Activated T-helper 1 cell treated with anti-CD3 and anti-CD28 coated beads, Interleukin-12 subunit alpha, Interleukin-12 subunit beta, Interleukin-2, Interleukin-4 antibody, amounts not matched to agents 30 ng/mL and 10 ng/mL and 1 ng/mL, durations not matched to agents 14 hours and 24 hours and 36 hours (primary cell): ENCODE measurements at places on chromosomes 11 and 22.
A peak's percentile ranks its signal among the peaks of the same experiment; 100 is the strongest.

GRCh38 chr11:110173811-110174644 lies 80.8 kb downstream of the ZC3H12C start:
- peak; percentile 25 for DNase-seq

DNA sequence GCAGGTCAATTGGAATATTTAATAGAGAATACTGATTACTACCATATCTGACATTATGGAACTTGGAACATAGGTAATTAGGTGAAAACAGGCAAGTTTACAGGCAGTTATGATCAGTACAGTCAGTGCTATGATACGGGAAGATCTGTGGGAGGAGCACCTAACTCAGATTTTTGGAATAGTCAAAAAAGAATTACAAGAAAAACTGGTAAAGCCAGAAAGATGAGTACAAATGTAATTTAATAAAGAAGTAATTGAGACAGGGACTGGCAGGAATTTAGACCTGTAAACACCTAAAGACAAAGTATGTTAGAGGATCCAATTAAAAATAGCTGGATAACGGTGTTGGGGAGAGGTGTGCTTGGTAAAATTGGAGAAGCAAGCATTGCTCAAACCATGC lies 206.5 kb upstream of the ANO5 start:
- no peak for DNase-seq

DNA sequence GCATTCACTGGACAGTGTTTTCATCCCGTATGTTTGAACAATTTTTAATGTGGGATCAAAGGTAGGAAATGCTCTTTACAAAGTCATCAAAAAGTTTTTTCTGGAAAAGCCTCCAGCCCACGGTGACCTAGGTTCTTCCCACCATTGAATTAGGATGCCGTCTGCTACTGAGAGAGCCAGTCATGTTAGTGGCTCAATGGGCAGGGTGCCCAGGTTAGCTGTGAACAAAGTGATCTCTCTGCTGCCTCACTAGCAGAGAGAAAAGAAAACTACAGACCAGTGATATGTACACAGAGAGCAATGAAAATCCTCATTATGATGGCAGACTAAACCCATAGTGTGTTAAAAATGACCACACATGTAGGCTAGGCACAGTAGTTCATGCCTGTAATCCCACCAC lies 32.4 kb downstream of the KCNQ1 start:
- DNase-seq = no peak

DNA sequence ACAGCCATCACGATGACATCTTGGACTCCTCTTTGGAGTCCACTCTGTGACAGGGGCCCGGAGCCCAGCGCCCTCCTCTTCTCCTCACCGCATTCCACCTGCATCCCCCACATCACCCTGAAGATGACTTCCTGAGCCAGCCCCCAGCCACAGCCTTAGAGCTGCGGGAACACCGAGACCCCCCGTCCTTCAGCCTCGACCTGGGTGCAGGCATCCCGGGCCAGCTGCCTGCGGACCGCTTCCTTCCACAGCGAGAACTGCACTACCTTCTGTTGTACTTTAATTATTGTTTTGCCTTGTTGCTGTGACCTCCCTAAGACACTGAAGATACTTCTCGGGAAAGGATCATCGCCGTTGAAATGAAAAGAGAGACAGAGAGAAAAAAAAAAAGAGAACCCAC lies 42.1 kb downstream of the DBX1 start:
- no peak for DNase-seq

GRCh38 chr11:104765401-104766095 lies 132.7 kb downstream of the CASP12 start:
- no peak for DNase-seq

GRCh38 chr11:97943493-97943892 lies 1077.3 kb upstream of the CNTN5 start:
- no peak for DNase-seq

GRCh38 chr11:58830673-58831301 lies 13.7 kb downstream of the GLYATL2 start:
- no peak for DNase-seq

DNA sequence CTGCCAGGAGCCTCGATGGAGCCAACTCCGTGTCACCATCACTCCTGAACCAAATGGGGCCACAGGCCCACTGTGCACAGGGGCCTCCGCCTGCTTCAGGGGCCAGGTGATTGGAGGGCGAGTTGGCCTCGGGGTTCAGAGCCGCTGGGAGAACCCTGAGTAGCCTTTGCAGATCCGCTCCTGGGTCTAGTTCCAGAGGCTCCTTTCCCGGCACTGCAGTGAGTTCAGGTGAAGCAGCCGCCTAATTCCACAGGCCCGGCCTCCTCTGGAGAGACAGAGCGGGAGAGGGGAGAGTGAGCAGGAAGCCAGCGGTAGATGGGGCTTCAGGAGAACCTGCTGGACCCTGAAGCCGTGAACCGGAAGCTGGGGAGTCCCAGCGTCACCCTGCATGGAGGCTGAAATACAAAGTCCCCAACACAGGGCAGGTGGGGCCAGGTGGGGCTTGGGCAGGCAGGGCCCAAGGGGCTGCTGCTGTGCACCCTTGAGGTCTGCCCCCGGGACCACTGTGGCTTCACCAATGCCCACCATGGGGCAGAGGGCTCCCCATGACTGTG lies 22.5 kb downstream of the DRD4 start:
- DNase-seq = no peak

GRCh38 chr11:73982595-73982989 lies at the start of gene UCP2:
Gene UCP2, minus strand, starts transcription at chr11:73982843. Its CDS starts 4,465 bp downstream, at chr11:73978378.
- DNase-seq = peak; percentile 84

GRCh38 chr11:1195682-1196515 lies 27.0 kb upstream of the MUC5B start:
- no peak for DNase-seq

- DNase-seq = no peak
These were observed 1.1 kb upstream of the PLXNB2 start for GRCh38 chr22:50308597-50308935.

DNA sequence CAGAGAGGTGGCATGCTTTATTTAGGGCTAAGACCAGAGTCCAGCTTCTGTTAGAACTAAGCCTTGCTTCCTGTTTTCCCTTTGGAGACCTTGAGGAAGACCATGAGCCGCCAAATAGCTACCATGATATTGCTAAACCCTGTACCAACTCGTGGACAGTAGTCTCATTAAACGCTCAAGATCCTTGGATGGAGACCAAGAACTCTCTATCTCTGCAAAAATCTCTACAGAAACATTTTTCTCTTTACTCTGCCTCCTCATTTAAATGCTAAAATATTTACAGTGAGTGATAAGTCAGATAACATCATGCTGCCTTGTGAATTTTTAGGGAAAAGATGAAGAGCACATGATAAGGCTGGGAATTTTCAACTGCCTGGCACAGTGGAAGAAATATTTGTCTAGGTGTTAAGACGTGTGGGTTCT lies 197.8 kb downstream of the MAML2 start:
- DNase-seq = no peak

- DNase-seq = no peak
These were observed 1.0 kb upstream of the POLD4 start for GRCh38 chr11:67354075-67355022.

GRCh38 chr11:2870460-2870859 lies 15.1 kb downstream of the CDKN1C start:
- DNase-seq = no peak

DNA sequence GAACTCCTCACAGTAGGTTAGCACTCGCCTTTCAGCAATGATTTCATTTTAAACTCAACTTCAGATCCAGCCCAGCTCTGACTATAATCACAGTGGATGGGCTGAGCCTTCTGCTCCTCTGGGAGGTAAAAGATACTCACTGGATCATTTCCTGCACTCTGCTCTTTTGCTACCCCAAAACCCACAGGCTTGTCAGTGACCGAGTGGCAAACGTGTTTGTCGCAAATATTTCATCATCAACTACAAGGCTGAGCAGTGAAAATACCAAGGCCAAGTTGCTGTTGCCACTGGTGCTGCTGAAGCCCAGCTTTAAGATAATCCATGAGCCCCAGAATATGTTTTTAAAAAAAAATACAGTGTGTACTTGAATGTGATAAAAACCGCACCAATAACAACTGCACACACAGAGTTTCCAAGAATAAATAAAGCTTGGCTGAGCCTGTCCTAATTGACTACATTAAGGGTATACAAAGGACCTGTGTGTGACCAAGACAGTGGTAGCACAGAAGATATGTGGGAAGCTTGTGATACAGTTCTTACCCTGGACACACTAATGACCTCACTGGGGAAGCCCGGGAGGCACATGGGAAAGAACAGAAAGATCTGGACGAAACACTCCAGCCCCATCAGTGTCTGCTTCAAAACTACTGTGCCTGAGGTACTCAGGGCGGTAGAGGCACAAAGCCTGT lies 41.3 kb downstream of the ABTB2 start:
- no peak for DNase-seq

DNA sequence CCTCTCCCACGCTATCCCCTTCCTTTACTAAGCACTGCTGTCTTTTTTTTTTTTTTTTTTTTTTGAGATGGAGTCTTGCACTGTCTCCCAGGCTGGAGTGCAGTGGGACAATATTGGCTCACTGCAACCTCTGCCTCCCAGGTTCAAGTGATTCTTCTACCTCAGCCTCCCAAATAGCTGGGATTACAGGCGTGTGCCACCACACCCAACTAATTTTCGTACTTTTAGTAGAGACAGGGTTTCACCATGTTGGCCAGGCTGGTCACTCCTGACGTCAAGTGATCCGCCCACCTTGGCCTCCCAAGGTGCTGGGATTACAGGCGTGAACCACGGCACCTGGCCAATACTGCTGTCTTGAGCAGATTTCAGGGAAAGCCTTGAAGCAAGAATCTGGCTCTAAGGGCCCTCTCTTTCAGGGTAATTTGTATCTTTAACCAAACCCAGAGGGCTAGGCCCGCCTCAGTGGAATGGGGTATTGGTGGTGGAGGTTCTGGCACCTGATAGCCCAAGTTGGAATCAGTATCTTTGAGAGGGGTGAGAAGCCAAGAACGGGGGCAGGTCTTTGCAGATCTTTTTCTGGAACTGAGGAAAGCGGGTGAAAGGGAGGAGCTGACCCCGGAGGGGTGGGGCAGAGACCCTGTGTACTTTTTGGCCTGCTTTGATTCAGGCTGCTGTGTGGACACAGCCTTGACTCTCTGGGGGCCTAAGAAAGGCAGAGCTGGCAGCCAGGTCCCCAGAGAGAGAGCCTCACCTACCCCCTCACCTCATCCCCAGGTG lies 37.0 kb downstream of the TRIOBP start:
- DNase-seq = no peak
